SK-N-SH (cell line): ENCODE measurements at places on chromosomes 4 and X. TPM values are rescaled to one million over a fixed set of nuclear protein-coding genes. Genes with fewer than 3 reads are reported as not detected.

The VEGFC gene
- 81.9 and 84.7 TPM in 2 replicates for polyA plus RNA-seq

The SYN1 gene
- 0.02 and 0.08 TPM in 2 replicates for polyA plus RNA-seq

The RS1 gene
- not detected in 2 replicates for polyA plus RNA-seq

The HSFX1 gene
- 0.05 and 0.12 TPM in 2 replicates for polyA plus RNA-seq

The SHROOM3 gene
- 4.3 and 5.6 TPM in 2 replicates for polyA plus RNA-seq

The ATXN3L gene
- not detected in 2 replicates for polyA plus RNA-seq
